Fibroblast of pulmonary artery (primary cell): ENCODE measurements at places on chromosomes 3 and 15.

- no peak for DNase-seq
Observed at GRCh38 chr3:45585371-45585770, 9.2 kb upstream of the LIMD1 start.

DNA sequence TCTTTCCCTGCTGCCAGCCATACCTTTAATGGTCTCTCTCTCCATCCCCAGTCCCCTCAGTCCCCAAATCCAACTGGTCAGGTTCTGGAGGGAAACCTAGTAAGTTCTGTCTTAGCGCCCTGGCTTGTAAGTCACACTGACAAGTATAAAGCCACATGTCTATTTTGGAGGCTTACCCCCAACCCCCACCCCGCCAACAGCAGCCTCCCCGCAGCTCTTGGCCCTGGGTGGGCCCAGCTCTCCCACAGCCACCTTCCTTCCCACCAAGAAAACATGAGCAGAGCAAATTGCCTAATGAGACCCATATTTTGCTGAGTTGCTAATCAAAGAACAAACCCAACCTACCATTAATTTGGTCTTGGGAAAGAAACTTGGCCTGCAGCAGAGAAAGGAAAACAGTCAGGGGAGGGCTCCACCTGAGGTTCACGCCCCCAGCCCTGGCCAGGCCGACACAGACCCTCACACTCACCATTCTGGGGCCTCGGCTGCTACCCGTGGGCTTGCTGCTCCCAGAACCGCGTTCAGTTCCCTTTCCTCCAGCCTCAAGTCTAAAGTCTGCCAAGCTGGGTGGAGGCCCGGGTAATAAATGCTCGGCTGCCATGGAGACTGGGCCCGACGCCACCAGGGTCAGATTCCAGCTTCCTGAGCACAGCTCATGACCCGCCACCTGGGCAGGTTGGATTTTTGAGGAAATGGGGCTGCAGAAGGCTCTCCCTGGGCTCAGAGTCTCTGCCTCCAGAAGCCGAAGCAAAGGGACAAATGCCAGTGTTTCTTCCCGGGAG lies at the start of gene CALML4:
Gene CALML4, minus strand, starts transcription at position 557 of the 782 bp plus-strand sequence. Its CDS starts 85 bp downstream, at position 472.
- DNase-seq = peak; percentile 31

- DNase-seq = no peak
Observed at GRCh38 chr15:101342056-101342455, 47.0 kb upstream of the SNRPA1 start.

- DNase-seq = no peak
Observed at GRCh38 chr15:91946075-91946474, 92.6 kb downstream of the SLCO3A1 start.

GRCh38 chr15:98530570-98530969 lies 117.8 kb upstream of the IGF1R start:
- DNase-seq = no peak

DNA sequence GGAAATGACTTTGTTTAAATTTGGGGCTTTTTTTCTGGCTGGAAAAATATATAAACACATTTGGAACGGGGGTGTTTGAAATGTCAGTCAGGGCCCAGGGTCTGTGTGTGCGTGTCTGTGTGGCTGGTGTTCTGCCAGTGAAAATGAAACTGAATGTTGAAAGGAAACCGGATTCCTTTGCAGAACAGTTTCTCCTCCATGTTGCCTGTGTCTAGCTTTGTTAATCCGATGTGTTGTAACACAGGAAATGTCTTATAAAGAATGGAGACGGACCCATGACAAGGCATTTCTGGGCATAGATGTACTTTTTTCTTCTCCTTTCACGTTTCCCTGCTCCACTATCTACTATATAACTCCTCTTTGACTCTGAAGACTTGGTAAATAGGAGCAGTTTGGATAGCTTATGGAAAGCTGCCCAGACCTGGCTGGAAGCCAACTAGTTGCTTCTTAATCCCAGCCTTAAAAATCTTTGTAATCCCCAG lies 2.8 kb downstream of the SQOR start:
- peak; percentile 97 for DNase-seq

GRCh38 chr15:84791763-84792162 lies 25.4 kb upstream of the ALPK3 start:
- peak; percentile 22 for DNase-seq

DNA sequence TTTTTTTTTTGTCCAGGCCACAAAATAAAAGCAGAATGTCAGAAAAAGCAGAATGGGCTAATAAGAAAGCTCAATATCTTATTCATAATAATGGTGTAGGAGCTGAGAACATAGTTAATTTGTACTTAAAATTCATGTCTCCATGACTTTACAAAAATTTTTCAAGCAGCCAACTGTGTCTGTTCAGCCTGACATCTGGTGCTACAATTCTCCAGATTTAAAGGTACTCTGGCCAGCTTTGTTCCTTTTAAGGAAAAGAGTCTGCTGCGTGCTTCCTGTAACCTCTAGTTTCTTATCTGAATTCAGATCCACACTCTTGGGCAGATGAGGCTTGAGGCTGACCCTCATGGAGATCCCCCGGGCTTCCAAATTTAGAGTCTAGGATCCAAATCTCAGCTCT lies 8.7 kb upstream of the RFX7 start:
- DNase-seq = peak; percentile 22

DNA sequence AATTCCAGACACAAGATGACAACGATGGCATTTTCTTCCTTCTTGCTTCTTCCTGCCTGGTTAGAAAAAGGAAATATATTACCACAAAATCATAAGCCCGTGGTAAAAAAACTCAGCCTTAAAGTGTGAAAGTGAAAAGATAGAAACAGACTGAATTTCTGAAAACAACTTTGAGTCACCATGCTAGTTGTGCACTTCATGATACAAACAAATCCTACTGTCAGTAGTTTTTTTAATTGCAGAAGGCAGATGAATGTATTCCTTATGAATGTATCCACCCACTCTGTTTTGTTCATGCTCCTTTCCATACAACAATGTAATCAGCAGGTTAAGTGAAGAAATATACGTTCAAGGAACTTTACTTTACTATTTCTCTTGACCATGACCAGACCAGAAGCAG lies 1144.7 kb downstream of the OTOL1 start:
- no peak for DNase-seq

DNA sequence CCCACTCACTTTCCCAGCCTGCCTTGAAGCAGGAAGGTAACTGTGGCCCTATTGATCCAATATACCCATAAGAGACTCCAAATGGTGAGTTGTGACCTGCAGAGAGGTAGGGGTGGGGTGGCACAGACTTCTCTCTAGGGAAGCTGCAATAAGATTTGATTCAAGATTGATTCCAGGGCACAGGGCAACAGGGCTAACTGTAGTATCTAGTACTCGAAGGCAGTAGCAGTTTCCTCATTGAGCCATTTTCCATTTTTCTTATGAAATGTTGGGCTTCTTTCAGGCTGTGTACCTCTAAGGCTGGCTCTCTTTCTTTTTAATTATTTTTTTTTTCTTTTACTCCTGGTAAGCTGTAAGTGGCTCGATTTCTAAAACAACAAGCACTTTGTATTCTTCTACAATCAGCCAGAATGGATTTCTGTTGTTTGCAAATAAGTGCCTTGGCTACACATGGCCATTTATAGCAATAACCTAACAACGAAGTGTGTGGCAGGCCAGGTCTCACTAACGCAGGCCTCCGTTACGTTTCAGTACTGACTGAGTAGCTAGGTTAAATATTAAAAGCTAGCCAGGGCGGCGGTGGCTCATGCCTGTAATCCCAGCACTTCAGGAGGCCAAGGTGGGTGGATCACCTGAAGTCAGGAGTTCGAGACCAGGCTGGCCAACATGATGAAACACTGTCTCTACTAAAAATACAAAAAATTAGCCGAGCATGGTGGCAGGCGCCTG lies 19.3 kb downstream of the CCDC12 start:
- no peak for DNase-seq

DNA sequence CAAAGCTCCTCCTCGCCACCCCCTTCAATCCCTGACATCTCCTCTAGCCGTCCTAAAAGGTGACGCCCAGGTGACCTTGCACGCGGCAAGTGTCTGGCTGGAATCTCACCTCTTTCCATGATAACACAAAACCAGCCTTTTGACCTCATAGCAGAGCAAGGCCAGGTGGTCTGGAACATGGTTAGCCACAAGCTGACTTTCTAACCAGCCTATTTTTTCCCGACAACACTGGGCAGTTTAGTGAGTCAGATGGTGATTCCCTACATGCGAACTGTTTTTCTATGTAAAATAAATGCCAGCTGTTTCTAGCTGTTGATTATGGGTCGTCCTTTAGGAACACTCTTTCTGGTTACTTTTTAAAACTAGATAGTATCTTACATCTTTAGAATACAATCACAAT lies 243.0 kb downstream of the CD47 start:
- no peak for DNase-seq

GRCh38 chr15:36527235-36528162 lies 51.9 kb upstream of the CDIN1 start:
- no peak for DNase-seq

GRCh38 chr3:30112902-30113484 lies 493.4 kb upstream of the TGFBR2 start:
- peak; percentile 77 for DNase-seq

- DNase-seq = no peak
Observed at GRCh38 chr3:124276539-124277143, 284.7 kb upstream of the ROPN1 start.

- DNase-seq = no peak
Observed at GRCh38 chr3:105352976-105353375, 13.7 kb upstream of the ALCAM start.

- DNase-seq = peak; percentile 87
Observed at GRCh38 chr15:75921732-75922703, 18.3 kb downstream of the FBXO22 start.

- no peak for DNase-seq
Observed at GRCh38 chr3:128168836-128169235, 15.6 kb downstream of the EEFSEC start.

GRCh38 chr3:155742349-155742965 lies 2.4 kb downstream of the PLCH1 start:
- DNase-seq = no peak

DNA sequence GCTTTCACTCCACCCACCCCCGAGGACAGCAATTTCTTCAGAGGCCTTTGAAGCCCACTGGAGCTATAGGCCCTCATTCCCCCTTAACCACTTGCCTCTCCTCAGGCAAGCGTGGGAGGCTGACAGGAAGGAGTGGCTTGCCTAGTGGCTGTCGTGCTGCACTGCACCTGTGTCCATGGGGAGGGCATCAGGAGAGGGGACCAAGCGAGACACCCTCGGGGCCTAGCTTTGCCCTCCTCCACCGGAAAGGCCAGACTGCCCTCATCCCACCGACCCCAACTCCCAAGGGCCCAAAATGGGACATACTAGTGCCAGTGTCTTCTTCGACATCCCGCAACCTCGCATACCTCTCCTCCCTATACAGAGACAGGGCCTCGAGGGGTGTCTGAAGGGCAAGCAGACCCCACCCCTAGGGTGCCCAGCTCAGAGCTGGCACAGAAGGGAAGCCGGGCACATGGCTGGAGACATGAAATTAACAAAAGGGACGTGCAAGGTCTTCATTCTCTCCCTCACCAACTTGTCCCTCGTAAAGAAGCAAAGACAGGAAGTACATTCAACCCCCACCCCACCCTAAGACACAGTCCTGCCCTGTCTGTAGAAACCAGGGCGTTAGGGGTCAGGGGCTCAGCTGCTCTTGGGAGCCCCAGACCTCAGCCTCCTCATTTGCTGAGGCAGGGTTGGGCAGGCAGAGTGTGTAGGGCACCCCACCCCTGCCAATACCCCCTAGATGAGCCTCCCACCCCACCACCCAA lies 24.3 kb downstream of the VIPR1 start:
- no peak for DNase-seq

DNA sequence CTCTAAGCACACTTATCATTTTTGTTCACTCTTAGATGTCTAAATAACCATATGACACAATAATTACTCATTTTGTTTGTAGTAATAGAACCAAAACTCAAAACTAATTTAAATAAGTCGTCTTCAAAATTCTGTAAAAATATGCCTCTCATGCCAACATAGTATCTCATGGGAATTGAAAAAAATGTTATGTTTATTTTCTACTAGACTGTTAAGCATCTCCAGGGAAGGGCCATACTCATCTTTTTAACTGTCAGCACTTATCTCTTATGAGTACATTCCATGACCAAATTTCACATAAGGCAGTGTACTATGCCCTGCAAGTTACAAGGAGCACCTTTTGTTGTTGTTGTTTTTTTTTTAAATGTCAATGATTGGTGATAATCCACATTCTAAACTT lies 18.3 kb upstream of the USF3 start:
- no peak for DNase-seq

DNA sequence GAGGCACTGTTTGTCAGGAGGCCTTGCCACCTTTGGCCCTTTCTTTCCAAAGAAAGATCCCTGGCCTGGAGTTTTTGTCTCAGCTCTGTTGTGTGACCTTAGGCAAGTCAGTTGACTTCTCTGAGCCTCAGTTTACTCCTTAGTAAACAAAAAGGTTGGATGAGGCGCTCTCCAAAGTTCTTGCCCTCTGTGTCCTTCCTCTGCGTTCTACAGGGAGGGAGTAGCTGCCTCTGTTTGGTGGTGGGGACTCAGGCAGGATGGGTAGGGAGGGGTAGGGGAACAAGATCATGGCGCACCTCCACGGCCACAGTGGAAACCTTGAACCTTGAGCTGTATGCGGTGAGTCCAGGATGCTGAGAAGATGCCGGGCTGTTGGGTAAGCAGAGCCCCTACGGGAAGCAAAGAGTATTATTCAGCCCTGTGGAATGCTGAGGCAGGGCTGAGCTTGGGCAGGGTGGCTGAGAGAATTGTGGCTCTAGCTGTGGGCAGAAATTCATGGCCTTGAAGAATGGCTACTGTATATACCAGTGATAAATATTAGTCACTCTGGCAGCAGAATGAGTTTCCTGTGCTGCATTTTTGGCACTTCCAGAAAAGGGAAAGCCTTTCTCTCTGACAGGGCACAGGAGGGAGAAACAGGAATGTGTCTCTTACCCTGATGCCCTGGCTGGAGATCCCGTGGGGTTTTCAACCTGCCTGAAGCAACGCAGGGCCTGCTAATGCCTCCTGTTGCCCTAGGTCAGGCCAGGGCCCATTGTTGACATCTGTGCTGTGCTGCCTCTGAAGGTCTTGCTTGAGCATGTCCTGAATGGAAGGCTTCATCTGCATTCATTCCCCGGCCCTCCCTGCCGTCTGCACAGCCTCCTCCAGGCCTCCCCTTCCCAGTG lies 39.9 kb downstream of the SMAD3 start:
- peak; percentile 98 for DNase-seq

DNA sequence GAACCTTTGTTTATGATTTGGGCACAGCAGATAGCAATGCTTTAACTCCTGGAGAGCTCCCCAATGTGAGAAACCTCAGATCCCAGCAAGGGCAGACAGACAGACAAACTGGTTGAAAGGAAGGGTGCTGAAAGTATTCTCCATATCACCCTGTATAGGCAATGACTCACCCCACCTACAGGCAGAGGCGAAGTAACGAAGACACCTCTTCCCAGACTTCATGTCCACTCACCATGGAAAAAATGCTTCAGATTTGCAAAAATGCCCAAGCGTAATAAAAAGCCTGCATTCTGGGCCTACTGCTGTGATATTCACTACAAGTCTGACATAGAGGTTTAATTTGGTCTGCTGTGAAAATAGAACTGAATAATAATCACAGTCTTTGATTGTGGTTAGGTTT lies 50.5 kb downstream of the THBS1 start:
- DNase-seq = no peak

GRCh38 chr3:178392511-178392926 lies 143.7 kb upstream of the KCNMB2 start:
- DNase-seq = peak; percentile 87

GRCh38 chr15:63052961-63053698 lies 10.6 kb downstream of the TPM1 start:
- no peak for DNase-seq
